ENCODE measurements at places on chromosomes 6 and 20.

DNA sequence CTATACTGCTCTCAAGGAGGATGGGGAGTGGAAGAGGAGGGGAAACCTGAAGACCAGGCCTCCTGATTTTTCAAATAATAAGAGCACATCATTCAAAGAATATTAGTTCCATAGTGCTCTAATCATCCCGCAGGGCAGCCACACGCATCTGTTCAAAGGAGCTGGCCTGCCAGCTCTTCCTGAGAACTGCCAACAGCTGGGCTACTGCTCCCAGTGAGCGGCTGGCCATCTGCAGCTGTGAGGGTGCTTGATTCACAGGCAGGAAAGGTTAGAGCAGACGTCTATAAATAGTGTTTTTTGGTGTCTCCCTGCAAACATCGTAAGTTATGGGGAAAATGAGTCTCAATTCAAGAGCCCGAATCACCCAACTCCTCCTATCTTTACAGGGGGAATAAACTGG, 17.3 kb downstream of the NSFL1C start:
- no peak for DNase-seq

GRCh38 chr6:136609873-136610706, 59.9 kb upstream of the MAP7 start:
- no peak for DNase-seq

GRCh38 chr6:138440296-138440695, 36.3 kb downstream of the HEBP2 start:
- DNase-seq, result no peak

GRCh38 chr6:19873031-19873430, 35.9 kb downstream of the ID4 start:
- no peak for DNase-seq

DNA sequence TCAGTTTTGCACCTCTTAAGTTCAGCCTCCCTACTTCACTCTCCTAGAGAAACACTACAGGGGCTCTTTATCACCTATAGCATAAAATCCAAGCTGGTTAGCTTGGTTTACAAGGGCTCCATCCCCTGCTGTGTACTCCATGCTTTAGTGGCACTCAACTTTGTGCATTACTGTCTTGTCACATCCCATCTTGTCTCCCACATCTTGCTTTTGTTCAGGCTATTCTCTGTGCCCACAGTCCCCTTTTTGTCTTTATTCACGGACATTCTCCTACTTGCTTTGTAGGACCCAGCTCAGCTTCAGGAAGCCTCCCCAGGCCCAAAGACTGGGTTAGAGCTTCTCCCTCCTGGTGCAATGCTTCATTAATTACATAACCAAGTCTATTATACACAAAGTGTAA, 107.9 kb upstream of the SPACA1 start:
- no peak for DNase-seq

DNA sequence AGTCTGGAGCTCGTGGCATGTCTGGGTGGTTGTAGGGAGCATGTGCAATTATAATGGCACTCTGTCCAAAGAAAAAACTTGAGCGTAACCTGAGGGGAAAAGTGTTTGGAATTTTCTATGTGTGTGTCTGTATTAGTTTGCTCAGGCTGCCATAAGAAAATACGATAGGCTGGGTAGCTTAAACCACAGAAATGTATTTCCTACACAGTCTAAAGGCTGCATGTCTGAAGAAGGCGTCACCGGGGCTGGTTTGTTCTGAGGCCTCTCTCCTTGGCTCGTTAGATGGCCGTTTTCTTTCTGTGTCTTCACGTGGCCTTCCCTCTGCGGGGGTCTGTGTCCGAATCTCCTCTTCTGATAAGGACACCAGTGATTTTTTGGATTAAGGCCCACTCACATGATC, 59.0 kb downstream of the IGF2R start:
- no peak for DNase-seq

DNA sequence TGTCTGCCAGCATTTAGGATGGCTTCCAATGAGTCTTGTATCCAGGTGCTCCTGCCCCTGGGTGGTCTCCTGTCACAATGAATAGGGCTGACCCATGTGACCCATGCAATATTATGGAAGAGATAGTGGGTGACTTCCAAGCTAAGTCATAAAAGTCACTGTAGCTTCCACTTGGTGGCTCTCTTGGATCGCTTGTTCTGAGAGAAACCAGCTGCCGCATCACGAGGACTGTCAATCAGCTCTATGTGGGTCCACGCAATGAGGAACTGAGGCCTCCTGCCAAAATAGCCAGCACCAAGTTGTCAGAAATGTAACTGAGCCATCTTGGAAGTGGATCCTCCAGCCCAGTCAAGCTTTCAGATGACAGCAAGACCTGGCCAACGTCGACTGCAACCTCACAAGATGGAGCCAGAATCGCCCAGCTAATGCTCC, 14.9 kb upstream of the MATN4 start:
- no peak for DNase-seq

GRCh38 chr20:25629816-25630499, 6.1 kb upstream of the NANP start:
- DNase-seq, result no peak

- no peak for DNase-seq
Measured at GRCh38 chr20:34797012-34797995, 28.1 kb downstream of the NCOA6 start.

DNA sequence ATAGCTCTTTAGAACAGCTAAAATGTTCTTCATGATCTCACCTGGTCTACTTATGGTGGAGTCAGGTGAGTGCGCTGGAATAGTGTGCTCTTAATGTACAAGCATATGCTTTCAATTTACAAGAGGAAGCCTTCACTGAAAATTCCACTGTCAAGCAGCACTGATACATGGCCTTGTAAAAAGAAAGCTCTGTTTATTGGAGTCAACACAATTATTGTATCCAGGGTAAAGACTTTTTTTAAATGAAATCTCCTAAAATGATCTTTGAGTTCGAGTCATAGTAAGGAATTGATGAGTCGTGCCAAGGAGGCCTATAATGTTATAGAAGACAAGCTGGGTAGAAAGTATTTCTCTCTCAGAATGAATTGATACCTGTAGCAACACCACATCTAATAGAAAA, 41.6 kb upstream of the CARMIL1 start:
- no peak for DNase-seq

DNA sequence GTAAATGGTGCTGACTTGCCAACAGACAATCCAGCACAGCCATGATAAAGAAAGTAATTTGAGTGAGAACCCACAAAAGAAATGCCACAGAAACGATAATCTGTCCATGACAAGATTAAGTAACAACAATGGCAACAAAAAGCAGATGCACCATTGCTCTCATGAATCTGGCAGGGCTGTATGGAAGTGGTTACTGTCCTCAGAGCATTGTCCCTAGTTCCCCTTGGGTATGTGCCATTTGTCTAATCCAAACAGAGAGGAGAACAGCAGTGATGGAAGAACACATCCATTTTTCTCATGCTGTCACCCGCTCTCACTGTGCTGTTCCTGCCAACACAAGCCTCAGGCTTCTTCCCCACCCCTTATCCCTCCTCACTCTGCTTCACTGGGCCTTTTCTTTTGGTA, 65.8 kb downstream of the REV3L start:
- DNase-seq, result no peak

DNA sequence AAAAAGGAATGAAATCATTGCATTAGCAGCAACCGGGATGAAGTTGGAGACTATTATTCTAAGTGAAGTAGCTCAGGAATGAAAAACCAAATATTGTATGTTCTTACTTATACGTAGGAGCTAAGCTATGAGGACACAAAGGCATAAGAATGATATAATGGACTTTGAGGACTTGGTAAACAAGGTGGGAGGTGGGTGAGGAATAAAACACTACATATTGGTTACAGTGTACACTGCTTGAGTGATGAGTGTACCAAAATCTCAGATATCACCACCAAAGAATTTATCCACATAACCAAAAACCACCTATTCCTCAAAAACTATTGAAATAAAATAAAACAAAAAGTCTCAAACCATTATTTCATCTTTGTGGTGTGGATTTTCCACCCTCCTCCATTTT, 593.5 kb downstream of the TENT5A start:
- no peak for DNase-seq

DNA sequence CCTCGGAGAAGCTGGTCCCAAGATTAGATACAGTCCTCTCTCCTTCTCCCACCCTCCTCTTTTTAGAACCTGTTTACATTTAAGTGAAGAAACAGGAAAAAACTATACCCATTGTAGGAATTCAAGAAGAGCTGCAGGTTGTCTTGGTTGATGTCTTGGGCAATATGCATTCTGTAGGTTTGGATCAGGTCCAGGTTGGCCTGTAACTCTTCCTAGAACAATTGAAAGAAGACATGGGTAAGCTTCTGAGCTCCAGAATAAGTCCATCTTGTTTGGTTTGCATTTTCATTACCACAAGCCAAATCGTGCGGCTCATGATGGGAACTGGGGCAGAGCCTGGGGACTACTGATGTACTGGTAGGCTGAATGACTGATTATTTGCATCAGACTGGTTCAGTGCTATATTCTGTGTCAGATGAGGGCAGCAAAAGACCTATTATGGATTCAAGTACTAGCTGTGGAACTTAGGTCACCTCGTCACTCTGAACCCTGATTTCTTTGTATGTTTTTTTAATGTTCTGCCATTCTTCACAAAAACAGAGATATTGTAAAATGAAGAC, 20.3 kb upstream of the SLA2 start:
- DNase-seq, result no peak

DNA sequence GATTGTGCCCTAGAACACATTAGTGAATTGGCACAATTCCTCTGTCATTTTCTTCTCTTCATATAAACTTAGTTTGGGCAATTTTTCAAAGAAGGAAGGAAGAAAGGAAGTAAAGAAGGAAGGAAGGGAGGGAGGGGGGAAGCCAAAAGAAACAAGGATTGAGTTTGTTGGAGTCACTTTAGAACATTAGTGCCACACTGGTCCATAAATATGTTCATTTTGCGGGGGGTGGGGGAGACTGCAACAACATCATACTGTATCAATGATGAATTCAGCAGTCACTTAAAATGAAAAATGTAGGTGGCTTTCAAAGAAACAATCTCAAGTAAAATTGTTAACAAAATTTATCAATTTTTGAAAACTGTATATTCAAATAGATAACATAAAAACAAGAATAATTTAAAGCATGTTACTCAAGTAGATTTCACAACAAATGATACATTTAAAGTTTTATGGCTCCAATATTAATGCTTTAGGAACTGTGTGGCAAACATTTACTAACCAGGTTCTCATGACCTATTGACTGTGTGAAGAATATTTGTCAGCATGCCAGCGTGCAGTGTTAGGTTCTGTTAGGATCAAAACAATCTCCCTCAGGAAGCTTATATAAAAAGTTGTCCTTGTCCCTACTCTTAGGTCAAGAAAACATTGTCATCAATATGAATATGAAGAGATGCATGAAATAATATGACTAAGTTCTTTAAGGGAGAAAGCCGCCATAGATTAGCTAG, 208.1 kb upstream of the AGPAT4 start:
- DNase-seq, result no peak

DNA sequence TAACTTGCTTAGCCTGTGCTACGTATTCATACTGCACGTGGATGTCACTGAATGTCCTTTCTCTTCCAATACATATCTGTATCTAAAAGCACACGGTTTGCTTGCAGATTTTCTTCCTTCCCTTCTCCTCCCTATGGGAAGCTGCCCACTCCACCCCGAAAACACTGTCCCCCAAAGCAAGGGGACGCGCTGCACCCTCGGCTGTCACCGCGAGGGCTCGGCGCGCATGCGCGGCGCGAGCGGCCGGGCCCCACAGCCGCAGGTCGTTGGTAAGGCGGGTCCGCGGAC, 659 bp downstream of the TMX4 start:
- no peak for DNase-seq

- DNase-seq, result no peak
Measured at GRCh38 chr6:169976301-169977081, 225.1 kb downstream of the ERMARD start.

DNA sequence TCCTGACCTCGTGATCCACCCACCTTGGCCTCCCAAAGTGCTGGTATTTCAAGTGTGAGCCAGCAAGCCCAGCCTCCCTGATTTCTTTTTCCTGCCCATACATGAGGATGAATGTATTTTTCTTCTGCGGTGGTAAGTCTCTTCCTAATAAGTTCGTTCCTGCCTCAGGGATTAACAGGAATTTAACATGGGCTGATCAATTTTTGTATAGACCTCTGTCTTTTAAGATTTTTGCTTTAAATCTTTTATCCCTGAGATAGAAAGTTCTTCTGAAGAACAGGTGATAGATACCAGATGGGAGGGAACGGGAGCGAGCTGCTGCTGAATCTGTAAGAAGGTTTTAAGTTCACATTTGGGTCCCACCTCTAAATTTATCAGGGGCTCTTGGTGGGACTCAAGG, 7.0 kb upstream of the ZNFX1 start:
- no peak for DNase-seq

DNA sequence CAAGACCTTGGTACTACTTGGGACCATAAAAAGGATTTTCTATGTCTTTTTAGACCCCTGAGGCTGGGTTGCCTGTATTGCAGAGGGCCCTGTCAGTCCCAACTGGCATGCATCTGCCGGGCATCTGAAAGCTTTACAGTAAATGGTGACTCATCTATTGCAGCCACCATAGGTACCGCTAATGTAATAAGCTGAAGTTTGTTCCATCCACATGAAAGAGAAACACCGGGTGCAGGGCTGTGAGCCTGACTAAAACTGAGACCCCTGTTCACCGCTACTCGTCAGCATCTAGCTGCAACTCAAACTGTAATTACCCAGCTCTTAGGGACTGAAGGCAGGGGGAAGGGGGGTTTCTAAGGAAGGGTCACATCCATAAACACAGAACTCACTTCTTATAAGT, 49.5 kb downstream of the TRERF1 start:
- no peak for DNase-seq

DNA sequence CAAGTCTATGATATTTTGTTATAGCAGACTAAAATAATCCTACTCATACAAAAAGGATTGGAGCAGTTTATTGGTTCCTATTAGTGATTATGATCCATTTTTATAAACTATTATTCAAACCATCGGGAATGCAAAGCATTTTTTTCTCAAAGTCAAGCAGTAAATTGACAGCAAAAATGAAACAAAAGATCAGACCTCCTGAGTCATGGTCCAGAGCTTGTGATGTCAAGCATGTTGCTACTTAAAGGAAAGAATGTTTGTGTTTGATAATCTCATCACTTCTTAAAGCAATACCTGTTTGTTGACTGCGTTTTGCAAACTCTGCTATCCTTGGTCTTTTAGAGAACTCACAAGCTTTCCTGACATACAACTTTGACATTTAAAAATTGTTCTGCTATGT, 204.4 kb downstream of the SAMD5 start:
- no peak for DNase-seq

DNA sequence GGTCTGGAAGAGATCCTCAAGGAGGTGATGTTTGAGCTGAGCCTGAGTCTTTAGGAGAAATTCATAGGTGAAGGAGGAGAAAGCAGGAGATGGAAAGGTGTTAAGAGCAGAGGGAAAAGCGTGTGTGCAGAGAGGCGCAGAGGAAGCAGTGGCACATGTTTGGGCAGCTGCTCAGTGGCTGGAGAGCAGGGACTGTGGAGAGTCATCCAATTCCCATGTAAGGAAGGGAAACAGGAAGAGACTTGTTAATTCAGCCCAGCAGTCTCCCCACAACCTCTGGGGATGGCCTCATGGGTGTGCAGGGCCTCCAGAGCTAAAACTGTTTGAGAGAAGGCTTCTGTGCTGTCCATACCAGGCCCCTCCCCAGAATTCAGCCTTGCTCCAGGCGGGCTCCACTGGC, 16.2 kb downstream of the AAR2 start:
- no peak for DNase-seq

GRCh38 chr20:47501116-47501481, 588 bp upstream of the NCOA3 start:
- DNase-seq, result no peak

GRCh38 chr6:34497411-34497810, 31.5 kb downstream of the PACSIN1 start:
- peak; percentile 55 for DNase-seq
